ENCODE measurements at places on chromosomes 3 and 15.

DNA sequence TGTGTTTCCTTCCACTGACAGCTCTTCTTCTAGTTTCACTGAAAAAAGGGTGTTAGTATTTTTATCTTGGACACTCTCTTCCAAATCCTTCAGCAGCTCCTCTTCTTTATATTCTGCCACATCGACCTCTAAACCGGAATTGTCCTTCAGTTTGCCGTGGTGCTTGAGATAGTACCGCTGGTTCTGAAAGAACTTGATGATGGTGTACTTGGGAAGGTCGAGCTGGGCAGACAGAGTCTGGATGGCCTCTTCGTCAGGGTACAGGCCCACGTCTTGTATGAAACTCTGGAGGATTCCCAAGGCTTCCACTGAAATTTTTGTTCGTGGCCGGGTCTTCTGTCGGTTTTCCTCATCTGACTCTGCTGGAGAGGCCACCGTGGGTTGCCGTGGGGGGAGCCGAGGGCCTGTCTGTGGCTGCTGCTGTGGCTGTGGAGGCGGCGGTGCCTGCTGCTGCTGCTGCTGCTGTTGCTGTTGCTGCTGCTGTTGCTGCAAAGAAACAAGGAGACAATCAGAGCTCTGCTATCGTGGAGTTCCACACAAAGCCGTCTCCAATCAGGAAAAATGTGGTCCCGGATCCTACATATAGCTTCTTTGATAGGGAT lies 75.8 kb downstream of the SATB1 start:
- no peak for DNase-seq

- no peak for DNase-seq
Observed at GRCh38 chr15:41945731-41946130, 26.6 kb downstream of the EHD4 start.

GRCh38 chr15:41631880-41632470 lies 28.2 kb upstream of the MGA start:
- DNase-seq = no peak

GRCh38 chr3:141557961-141558706 lies 71.3 kb downstream of the RASA2 start:
- no peak for DNase-seq

Data from CD4-positive, alpha-beta T cell treated with Interleukin-12 subunit alpha and Interleukin-12 subunit beta, for 1 hour (primary cell).